ENCODE measurements at places on chromosomes 4 and X.

GRCh38 chr4:101785486-101785885 is 5.0 kb upstream of the BANK1 start:
- DNase-seq = no peak

- DNase-seq = no peak
These were observed 92.9 kb downstream of the ATP10D start for GRCh38 chr4:47577779-47578553.

DNA sequence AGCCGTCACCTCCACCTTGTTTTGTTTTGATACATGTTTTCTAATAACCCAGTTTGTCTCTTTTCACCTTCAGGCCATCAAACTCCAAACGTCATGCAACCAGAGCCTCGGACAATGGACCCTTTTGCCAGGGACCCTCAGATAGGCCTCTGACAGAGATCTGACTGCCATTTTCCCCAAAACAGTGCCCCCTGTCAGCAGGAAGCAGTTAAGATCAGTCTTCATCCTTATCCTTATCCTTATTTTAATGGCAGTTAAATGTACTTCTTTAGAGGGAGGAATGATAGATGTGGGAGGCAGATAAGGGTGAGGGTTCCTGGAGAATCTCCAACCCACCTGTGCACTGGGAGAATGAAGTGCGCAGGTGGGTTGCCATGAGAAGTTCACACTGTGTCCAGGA is 135.7 kb downstream of the ANAPC10 start:
- DNase-seq = no peak

DNA sequence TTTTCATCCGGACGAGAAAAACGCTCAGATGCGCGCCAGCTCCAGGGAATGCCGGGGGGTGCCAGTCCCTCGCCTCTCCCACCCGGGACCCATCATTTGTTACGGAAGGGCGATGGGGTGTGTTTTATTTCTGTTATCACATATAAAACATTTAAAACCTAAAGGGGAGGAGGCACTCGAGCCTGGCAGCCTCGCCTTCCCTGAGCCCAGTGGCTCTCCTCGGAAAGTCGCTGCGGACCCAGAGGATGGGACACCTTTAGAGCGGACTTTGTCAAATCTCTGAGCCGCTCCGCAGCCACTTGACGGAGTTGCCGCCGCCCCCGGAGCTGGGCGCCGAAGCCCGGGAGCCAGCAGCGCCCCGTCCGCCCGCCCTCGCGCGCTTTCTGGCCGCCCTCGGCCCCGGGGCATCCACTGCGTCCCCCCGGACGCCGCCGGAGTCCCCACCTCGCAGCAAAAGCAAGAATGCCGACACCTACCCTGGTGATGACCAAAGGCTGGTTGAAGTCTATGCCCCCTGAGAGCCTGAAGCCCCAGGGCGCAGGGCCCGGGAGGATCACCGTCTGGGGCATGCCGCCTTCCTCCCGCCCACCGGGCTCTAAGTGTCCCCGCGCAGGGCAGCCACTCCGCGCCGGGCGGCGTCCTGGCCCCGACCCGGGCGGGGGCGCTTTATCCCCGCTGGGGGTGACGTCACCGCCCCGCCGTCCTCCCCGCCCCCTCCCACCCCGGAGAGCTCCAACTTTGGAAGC is at the start of gene PDLIM3:
TSS of gene PDLIM3 (minus strand) at position 642 of the 746 bp plus-strand sequence. CDS start at position 569, 73 bp downstream.
- no peak for DNase-seq

DNA sequence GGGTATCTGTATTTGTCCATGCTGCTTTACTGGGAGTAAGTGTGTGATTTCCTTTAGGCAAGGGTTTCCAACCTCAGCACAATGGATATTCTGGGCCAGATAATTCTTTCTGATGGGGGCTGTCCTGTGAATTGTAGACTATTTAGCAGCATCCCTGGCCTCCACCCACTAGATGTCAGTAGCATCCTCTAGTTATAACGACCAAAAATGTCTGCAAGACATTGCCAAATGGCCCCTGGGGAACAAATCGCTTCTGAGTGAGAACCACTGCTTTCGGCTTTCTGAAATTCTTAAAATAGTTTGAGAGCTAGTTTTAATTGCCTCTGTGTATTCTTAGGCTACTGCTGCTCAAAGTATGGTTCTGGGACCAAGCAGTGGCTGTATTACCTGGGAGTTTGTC is 81.2 kb upstream of the GPM6B start:
- DNase-seq = no peak

GRCh38 chr4:48909697-48910096 is 3.1 kb upstream of the OCIAD2 start:
- DNase-seq = peak; percentile 27

- no peak for DNase-seq
These were observed 49.1 kb downstream of the PRKG2 start for GRCh38 chr4:81165861-81166430.

GRCh38 chr4:186724864-186725468 is 1.3 kb upstream of the FAT1 start:
- no peak for DNase-seq

- no peak for DNase-seq
These were observed 15.0 kb upstream of the SEC24B start for GRCh38 chr4:109418588-109418987.

GRCh38 chr4:134740290-134740689 is 538.7 kb upstream of the PABPC4L start:
- no peak for DNase-seq

DNA sequence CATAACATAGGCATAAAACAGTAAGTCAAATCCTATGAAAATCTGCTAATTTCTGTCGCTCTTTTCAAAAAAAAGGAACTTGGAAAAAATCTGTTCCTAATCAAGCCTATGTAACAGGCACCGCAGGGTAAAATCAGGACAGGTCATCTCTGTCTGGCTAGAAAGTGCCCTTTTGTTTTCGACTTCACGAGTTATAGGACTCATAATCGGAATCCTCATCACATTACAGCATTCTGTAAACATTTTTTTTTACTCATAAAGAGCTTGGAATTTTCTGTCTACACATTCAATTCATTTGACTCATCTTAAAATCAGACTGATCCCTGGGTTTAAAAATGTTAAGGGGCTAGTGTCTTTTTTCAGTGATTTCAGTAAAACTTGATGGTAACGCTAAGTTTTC is 181.7 kb upstream of the TBC1D9 start:
- DNase-seq = no peak

- no peak for DNase-seq
These were observed 89.7 kb downstream of the CPZ start for GRCh38 chr4:8682296-8682695.

GRCh38 chrX:100911731-100912130 is 17.0 kb downstream of the XKRX start:
- no peak for DNase-seq

Data from CD4-positive, alpha-beta T cell treated with Interleukin-6 at 100 ng/mL for 8 hours (primary cell).